ENCODE measurements at places on chromosomes 11 and 22.
A peak's percentile ranks its signal among the peaks of the same experiment; 100 is the strongest.

DNA sequence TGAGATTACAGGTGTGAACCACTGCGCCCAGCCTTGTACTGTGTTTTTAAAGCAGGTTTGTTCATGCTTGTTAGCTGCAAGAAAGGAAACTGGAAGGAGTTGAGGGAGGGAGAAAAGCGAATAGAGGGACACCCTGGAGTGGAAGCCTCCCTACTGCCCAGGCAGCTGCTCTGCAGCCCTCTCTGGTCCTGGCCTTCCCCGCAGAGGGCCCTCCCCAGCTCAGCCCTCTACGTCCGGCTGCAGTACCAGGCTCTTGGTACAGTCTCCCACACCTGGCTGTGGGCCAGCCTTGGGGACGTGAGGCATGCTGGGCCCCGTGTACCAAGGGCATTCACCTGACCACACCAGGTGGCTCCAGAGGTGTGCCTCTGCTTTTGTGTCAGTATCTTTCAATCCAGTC lies 70.8 kb downstream of the MED15 start:
- no peak for DNase-seq

- DNase-seq, result peak; percentile 87
Observed at GRCh38 chr11:118930094-118930712, 4.5 kb upstream of the BCL9L start.

- no peak for DNase-seq
Observed at GRCh38 chr11:44380009-44380313, 70.0 kb upstream of the ALX4 start.

GRCh38 chr11:97614606-97615005 lies 1224.8 kb downstream of the JRKL start:
- DNase-seq, result no peak

DNA sequence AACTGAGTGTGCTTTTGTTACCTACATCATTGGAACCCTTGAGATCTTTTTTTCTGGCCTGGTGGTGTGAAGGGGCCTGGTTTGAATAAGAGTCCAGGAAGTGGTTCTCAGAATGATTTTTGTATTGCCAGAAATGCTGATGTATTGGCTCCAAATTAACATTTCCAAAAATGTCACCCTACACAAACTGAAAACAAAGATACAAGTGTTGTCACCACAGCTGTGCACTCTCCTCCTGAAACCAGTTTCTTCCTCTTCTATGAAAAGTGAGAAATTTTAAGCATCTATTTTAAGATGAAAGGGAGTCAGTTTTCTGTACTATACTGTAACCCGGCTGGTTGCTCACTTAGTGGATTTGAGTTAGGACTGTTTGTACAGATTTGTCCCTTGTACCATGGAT lies 218.8 kb downstream of the PGR start:
- no peak for DNase-seq

GRCh38 chr11:14687456-14687855 lies 43.9 kb downstream of the PDE3B start:
- no peak for DNase-seq
